ENCODE measurements at places on chromosomes 11 and 22.

DNA sequence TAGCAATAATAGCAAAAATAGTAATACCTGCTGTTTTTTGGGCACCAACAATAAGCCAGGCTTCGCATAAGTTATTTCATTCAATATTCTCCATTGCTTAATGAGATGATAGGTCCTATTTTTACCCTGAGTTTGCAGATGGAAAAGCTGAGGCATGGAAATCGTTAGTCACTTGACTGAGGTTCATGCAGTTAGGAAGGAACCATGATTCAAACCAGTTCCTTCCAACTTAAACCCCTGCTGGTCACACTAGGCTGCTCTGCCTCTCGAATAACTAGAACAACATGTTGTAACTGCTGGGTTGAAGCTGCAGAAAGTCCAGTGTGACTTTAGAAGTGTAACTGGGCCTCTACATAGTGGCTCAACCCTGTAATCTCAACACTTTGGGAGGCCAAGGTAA lies 69.3 kb downstream of the SEZ6L start:
- no peak for DNase-seq

GRCh38 chr11:59865031-59865430 lies 1.3 kb downstream of the TCN1 start:
- no peak for DNase-seq

DNA sequence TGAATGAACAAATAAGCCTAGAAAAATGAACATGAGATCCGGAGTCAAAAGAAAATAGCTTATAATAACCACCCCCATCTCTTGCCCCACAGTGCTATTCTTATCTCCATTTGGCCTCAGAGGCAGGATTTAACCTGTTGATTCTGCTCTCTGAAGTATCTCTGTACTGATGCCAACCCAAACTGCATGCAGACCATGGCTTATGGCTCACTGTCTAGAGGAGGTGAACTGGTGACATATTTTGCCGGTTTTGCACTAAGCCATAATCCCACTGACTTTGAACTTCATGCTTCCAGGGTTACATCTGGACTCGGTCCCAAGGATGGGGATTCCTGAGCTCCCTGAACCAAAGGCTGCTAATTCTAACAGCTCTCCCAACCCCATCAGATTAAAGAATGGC lies 397.1 kb downstream of the TENM4 start:
- DNase-seq: no peak

GRCh38 chr11:27783701-27784355 lies 83.6 kb upstream of the BDNF start:
- DNase-seq: no peak

DNA sequence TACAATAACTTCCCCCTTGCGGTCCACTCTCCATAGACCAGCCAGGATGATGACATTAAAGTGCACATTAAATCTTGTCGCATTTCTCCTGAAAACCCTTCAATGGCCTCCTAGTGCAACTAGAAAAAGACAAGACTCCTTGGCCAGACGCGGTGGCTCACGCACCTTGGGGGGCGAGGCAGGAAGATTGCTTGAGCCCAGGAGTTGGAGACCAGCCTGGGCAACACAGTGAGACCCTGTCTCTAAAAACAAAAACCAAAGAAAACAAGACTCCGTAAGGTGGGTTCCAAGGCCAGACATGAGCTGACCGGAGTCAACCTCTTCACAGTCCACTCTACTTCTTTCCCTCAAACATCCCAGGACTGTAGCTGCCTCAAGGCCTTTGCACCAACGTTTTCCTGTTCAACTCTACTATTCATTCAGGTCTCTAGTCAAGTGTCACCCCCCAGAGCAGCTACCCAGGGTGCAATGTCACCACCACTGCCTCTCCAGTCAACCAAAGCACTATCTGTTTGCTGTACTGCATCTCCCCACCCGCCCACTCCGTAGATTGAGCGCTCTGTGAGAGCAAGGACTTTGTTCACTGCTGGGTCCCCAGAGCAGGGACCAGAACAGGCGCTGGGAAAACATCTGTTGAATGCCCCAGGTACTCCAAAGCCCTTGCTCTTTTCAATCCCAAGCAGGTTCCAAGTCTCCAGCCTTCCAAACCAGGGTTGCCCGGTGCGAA lies 739 bp downstream of the ZMAT5 start:
- no peak for DNase-seq

DNA sequence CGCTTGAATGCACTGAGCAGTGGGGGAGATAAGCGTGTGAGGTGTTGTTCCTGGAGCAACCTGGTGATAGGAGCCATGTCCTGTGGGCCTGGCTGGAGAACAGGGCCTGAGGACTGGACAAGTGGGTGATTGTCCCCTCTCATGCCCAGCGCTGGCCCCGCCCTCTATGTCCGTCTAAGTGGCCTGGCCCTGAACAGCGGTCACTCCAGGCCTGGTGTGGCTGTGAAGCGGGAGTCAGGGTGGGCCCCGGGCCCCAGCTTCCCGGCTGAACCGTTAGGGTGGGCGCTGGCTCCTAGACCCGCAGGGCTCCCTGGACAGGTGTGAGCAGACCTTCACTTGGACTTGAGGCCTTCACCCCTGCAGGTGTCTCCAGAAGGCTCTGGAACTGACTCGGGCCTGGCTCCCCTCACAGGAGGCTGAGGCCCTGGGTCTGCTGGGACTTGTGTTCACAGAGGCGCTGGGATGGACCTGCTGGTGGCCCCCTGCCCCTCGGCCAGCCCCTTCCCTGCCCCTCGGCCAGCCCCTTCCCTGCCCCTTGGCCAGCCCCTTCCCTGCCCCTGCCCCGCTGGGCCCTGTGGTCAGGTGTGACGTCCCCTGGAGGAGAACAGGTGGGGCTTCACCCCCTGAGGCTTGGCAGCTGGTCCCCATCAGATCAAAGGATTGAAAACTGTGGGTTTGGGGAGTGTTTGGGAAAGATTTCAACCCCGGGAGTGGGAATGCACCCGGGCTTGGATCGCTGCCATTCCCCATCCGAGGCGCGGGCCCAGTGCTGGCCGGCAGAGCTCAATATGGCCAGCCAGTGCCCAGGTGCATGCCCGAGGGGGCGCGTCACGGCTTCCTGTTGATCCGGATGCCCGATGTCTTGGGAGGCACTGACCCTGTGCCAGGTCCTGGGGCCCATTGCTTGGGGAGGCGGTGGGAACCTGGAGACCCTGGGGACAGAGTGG lies 3.2 kb upstream of the MUC6 start:
- no peak for DNase-seq

- DNase-seq: no peak
These were observed 55.0 kb downstream of the TRAF6 start for GRCh38 chr11:36454941-36455631.

- DNase-seq: no peak
These were observed 209.6 kb downstream of the BRD1 start for GRCh38 chr22:49617866-49618676.

DNA sequence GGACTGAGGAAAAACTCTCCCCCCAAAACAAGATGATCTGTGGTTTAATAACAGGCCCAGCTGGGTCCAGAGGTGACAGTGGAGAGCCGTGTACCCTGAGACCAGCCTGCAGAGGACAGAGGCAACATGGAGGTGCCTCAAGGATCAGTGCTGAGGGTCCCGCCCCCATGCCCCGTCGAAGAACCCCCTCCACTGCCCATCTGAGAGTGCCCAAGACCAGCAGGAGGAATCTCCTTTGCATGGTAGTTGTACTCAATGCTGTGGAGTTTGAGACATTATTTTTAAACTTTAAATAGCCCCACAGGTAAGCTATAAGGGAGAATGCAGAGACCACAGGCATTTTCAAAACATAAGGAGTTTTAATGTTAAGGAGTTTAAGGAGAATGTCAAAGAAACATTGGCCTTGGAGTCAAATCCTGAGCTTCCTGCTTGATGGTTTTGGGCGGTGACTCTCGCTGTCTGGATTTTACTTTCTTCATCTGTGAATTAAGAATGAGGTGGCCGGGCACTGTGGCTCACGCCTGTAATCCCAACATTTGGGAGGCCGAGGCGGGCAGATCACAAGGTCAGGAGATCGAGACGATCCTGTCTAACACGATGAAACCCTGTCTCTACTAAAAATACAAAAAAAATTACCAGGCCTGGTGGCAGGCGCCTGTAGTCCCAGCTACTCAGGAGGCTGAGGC lies 6.8 kb downstream of the APOL1 start:
- DNase-seq: no peak

GRCh38 chr11:123233975-123234334 lies 38.9 kb upstream of the CLMP start:
- DNase-seq: no peak

GRCh38 chr11:128725630-128726319 lies 31.9 kb downstream of the FLI1 start:
- no peak for DNase-seq

DNA sequence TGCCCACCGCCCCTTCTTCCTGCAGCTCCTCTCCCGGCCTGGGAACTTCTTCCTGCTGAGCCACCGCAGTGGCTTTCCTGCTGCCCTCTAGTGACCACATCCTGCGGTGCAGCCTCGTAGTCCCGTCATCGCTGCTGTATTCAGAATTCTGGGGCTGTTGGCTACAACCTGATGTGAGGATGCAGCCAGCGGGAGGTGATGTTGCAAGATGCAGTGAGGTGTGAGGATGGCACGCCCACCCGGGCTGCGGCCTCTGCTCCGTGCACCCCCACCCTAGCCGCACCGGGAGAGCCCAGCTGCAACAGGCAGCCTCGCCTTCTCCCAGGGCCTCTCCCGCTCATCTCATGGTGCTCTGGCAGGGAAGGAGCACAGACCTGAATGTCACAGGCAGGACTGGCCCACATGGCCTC lies 10.1 kb downstream of the CHST1 start:
- DNase-seq: peak; percentile 18

GRCh38 chr11:84211896-84212295 lies 925.7 kb upstream of the CCDC90B start:
- no peak for DNase-seq

DNA sequence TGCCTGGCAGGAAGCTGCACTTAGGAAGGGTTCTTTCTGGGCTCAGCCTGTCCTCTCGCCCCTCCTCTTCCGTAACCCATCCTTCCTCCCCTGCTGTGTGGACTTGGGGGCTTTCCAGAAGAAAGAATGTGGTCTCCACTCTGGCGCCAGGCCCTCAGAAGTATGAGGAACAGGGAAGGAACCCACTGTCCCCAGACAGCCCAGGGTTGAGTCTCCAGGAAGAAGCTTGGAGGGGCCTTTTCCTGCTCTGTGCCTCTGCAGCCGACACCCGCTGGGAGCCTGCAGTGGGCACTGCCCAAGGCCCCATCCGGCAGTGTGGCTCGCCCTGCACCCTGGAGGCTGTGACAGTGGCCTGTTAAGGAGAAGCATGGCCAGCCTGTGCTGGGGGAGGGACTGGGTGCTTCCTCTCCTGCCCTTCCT lies 112.6 kb downstream of the ST3GAL4 start:
- peak; percentile 34 for DNase-seq

DNA sequence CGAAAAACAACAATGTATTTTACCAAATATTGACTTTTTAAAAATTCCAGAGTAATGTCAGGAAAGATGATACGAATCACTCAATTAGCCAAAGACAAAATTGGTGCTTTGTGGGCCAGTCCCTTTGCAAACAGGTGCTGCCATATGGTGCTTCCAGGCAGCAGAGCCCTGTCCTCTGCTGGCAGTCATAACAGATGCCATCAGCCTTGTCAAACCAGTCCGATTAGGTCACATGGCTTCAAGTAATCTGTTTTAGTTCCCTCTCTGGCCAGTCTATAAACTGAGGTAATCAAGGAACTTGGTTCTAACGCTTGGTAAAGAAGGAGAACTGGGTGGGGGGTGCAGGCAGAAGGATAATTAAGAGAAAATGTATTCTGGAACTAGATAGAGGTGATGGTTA lies 49.1 kb upstream of the CAPRIN1 start:
- DNase-seq: no peak

DNA sequence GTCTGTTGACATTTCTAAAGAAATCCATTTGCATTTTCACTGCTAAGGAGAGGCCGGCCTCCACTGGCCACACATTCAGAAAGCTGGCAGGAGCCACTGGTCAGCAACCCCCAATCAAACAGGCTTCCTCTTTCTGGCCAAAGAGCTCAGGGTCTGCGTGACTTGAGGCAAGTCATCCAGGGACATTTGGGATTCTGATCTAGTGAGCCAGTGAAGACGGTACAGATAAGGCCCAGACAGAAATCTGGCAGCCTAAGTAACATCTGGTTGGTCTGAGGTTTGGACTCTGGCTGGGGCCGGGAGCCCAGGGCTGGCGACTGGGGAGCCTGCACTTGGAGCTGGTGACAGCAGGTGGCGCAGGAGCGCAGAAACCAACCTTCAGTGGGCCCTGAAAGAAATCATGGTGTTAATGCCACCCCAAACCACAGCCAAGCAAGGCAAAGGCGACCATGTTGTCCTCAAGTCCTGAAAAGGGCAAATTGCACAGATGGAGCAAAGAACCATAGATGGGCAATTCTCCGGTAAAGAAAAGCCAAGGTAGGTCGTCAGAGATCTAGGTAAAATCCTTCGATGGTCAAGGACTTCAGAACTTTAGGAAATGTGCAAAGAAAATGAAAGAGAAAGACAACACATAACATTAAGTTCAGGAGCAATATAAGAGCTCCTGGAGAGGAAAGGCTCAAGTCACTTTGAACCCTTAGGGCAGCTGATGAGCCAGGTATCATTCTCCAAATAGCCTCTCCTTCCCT lies 99.4 kb upstream of the BLID start:
- DNase-seq: peak; percentile 67

GRCh38 chr22:32478994-32479393 lies 4.4 kb downstream of the FBXO7 start:
- DNase-seq: no peak

GRCh38 chr11:22753416-22753815 lies 76.2 kb downstream of the SVIP start:
- no peak for DNase-seq

- DNase-seq: no peak
These were observed 9.3 kb downstream of the PRCP start for GRCh38 chr11:82890936-82891335.

DNA sequence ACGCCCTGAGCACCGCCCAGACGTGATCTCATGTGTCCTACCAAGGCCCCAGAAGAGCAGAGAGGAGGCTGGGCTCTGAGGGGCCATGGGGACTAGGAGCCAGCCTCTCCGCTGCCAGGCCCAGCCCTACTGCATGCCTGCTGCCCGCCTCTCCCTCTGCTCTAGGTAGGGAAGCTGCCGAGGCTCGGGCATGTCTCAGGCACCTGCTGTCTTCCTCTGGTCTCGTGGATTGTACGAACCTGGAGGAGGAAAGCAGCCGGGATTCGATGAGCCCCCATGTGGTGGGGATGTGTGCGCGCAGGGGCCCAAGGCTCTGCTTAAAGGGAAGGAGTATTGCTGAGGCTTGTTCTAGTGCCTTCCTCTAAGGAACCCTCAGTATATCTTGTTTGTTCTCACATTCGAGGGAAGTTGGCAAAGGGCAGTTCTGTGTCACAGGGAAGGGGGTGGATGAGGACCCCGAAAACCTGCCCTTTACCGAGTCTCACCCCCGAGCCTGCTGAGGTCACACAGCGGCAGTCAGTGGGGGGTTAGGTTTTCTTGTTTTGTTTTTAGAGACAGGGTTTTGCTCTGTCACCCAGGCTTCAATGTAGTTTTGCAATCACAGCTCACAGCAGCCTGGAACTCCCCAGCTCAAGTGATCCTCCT lies 21.2 kb downstream of the DAGLA start:
- no peak for DNase-seq

DNA sequence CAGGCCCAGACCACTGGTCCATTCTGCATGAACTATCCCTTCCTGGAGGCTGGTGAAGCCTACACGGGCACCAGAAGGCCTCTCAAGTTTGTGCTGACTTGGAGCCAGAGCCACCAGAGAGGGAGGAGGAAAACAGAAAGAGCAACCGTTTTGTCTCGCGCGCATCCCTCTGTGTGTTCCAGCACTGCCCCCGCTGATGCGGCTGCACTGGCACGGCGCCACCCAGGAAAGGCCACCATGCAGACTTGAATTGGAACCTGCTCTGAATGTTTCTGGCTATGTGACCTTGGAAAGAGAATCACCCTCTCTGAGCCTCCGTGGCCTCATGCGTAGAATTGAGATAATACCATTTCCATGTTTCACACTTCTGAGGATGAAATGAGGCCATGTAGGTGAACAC lies 7.4 kb upstream of the ACRV1 start:
- no peak for DNase-seq

All from fibroblast of skin of left quadriceps (primary cell).